ENCODE measurements at places on chromosomes 7 and 10.

DNA sequence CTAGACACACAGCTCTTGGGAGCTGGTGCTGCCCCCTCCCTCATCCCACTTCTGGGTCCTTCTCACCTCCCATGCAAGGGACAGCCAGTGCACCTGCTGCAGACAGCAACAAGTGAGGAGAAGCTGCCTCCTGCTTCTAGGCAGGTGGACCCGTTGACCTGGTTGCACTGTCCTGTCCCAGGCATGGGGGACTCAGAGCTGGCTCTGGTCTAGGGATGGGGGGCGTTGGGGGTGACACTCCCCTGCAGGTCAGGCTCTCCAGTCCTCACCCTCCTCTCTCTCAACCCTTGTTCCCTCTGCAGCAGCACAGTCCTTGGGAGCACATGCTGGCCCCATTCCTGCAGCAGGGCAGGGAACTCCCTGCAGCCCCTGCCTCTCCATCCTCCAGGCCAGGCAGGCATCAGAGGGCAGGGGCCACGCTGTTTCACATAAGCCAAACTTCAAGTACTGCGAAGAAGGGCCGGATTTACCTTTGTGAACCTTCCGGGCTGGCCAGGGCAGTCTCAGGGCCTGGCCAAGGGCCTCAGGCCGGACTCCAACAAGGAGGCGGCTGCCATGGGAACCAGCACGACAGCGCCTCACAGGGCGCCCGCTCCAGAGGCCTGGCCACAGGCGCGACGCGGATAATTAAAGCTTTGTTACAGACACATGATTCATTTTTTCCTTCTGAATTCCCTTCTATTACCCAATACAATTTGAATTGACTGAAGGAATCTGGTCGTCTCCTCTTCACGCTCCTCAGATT, 48.5 kb downstream of the RASGEF1A start:
- DNase-seq: no peak

GRCh38 chr7:2521952-2522591, 2.5 kb downstream of the LFNG start:
- peak; percentile 85 for DNase-seq

DNA sequence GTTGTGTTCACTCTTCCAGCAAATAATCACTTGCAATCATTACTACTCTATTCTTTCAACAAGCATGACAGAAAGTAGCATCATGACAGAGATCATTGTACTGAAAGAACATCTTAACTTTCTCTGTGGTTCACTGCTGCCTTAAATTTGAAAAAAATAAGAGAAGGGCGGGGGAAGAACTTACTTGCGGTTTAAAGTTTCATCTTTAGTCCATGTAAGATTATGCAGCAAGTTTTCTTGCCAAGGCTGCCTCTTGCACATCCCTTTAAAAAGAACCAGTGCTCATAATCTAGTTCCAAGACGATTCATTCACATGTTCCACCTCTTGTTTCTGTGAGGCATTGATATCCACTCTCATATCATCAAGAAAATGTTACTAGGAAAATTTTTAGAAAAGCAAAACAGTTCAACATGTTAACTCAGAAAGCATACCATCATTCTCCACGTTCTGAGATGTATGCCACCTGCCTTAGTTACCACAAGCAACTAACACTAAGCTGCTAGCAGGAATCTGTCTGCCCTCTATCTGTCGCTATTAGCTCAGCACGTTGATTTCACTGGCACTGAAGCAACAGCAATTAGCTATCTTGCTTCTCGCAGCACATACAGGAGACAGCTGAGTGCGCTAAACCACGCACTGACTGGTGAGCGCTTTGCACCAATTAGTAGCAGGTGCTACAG, at the start of gene PCDH15:
Gene PCDH15, minus strand, starts transcription at position 491 of the 681 bp plus-strand sequence. CDS start 136,969 bp downstream, outside the sequence.
- DNase-seq: no peak

DNA sequence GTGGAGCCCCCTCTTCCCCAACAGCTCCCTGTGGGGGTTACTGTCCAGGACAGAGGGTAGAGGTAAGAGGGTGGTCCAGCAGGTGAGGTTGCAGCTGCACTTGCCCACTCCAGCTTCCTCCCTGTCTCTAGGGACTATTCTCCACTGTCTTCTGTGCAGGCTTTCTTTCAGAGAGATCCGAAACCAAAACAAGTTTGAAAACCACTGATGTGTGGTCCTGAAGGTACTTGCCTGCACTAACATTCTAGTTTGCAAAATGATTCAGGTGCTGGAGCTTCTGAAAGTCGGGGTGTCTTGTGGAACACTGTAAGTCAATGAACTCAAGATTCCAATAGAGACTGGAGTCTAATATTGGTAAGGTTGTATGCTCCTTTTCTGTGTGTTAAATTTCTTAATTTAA, 63.1 kb downstream of the BLNK start:
- no peak for DNase-seq

DNA sequence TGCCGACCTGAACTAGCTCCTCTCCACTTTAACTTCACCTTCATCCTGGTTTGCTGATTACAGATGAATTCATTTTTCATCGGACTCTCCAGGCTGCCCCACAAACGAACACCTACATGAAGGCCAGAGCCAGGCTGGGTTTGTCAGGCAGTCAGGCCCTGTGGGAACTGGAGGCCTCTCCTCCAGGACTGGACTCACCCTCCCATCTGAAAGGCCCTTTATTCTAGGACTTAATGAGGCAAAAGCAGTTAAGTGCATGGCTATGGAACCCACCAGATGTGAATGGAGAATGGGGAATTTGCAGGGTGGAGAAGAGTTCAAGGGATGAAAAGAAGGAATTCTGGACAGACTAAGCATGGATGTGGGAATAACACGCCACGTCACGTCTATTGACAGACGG, 170.8 kb downstream of the ARHGAP12 start:
- no peak for DNase-seq

DNA sequence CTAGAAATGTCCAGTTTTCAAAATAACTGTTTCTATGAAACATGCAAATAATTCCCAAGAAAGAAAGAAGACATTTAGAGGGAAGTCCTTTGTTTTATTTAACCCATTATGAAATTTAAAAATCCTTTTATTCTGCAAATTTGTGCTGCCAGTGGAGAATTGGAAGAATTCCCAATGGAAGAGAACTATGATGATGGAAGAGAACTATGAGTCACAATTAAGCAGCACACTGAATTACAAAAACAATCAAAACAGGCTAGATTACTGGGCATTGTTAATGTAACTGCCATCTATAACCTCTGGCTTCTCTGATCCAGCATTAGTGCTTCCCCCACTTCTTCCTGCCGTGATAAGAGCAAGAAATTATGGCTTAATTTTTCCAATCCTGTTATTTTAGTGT, 126.2 kb upstream of the FEZF1 start:
- DNase-seq: no peak

GRCh38 chr7:135831455-135832195, 83.0 kb upstream of the FAM180A start:
- DNase-seq: no peak

DNA sequence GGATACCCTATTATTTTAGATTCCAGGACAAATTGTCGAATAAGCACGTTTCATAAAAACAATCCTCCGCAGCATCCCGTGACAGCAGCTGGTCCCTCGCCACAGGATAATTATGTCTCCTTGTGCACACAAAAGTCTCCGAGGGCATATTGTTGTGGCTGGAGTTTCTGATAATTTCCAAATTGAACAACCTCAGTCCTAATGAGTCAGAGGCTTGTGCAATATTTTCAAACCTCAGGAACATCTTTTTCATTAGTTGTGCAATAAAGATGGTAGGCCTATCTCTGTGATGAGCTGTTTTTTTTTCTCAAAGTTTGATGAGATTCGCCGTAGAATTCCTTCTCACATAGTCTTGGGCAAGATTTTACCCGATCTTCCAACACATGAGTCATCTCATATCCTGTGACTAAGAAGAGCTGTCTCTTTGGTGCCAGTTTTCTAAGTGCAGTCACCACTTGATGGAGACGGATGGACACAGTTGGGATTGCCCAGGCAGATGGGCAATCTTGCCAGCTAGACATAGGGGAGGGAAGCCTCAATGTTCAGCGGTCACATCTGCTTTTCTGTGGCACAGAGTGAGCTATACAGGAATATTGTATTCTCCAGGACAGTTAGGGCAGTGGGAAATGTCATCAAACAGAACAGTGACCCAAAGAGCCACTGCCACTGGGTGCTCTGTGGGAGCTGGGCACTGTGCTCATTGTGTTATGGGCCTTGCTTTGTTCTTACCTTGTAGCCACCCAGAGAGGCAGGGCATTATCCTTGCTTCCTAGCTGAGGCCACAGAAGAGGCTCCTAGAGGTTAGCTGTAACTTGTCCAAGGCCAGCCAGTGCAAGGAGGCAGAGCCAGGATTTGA, 7.8 kb downstream of the HTRA1 start:
- DNase-seq: no peak

- no peak for DNase-seq
Observed at GRCh38 chr7:99252166-99252895, 20.3 kb upstream of the MYH16 start.

- no peak for DNase-seq
Observed at GRCh38 chr7:22572937-22573336, 72.9 kb upstream of the STEAP1B start.

- no peak for DNase-seq
Observed at GRCh38 chr7:44131173-44132029, 8.1 kb upstream of the POLD2 start.

DNA sequence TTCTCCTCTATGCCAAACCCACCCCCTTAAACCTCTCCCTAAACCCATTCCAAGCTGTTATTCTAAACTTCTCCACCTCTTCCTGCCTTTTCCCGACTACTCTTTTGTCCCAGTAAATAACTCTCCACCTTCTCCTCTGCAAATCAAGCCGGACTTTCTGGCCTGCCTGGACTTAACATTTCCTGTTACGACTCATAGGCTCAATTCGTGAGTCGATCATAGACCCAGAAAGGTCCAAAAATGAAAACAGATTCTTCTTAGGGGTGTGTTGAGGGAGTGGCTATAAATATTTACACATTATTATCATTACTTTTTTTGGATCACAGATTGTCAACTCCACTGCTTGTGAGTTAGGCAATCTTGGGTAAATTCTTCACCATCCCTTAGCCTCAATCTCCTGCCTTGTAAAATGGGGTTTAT, 59.0 kb upstream of the HABP2 start:
- no peak for DNase-seq

DNA sequence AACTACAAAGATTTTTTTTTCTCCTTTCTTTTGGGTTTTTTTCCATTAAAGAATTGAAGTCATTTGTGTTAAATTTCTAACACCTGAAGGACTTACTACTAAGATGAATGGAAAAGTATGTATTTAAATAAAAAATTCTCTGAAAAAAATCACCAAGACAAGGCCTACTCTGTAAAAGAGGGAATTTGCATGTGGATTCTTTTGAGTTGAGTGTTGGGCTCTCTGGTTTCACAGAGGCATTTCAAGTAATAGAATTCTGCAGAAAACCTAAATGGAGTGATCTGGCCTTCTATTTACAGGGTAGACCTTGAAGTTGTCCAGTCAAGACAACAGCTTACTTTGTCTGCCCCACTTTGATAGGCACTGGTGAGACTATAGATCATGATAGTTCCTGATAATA, 4.1 kb downstream of the LRRC17 start:
- DNase-seq: no peak

- DNase-seq: no peak
Observed at GRCh38 chr7:84744385-84744784, 442.5 kb downstream of the SEMA3D start.

GRCh38 chr7:55486991-55487390, 85.3 kb downstream of the VOPP1 start:
- DNase-seq: no peak

GRCh38 chr7:80902716-80903308, 16.0 kb downstream of the SEMA3C start:
- DNase-seq: no peak

- DNase-seq: no peak
Observed at GRCh38 chr7:45938626-45939302, 17.7 kb upstream of the IGFBP3 start.

GRCh38 chr10:34906067-34906965, 91.2 kb upstream of the PARD3 start:
- no peak for DNase-seq
